Dermis blood vessel endothelial cell (primary cell): ENCODE measurements at places on chromosomes 4 and X. TPM values are rescaled to one million over a fixed set of nuclear protein-coding genes. Genes with fewer than 3 reads are reported as not detected.

GRCh38 chrX:2549876-2550275 lies 49.1 kb upstream of the DHRSX start:
- DNase-seq, result no peak

- peak; percentile 47 for DNase-seq
Measured at GRCh38 chr4:129092631-129093190, 628 bp downstream of the SCLT1 start.

TMPRSS11F gene
- total RNA-seq, result not detected in 2 replicates

DNA sequence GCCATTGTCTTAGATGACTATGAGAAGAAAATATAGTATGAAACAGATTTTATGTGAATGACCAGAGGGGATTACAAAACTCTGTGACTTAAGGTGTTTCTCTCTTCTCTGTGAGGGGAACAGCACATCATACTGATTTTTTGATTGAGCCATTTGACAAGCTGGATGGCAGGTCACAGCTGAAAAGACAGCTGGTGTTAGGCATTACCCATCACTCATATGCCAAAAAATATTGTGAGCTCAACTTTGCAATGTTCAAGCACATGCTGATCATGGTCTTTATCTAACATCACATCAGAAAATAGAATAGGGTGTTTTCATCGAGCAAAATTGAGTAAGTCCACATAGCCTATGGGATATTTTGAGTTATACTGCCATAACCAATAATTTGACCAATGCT lies 86.7 kb upstream of the TECRL start:
- no peak for DNase-seq

DNA sequence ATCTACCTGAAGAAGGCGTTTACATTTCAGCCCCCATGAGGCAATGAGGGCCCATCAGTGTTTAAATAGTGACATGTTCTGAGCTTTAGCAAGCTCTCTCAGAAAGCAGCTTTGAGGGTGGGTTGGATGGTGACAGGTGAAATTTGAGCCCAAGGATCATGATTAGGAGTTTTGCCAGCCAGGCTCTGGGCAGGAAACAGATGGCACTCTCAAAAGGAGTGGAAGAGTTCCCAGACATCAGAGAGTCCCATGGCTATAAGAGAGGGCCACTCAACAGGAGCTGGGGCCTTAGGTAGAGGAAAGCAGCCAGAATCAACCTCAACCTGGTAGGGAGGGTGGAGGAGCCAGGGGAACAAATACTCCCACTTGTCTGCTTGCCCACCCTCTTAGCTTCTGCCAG lies 499.8 kb downstream of the MID1IP1 start:
- no peak for DNase-seq

DNA sequence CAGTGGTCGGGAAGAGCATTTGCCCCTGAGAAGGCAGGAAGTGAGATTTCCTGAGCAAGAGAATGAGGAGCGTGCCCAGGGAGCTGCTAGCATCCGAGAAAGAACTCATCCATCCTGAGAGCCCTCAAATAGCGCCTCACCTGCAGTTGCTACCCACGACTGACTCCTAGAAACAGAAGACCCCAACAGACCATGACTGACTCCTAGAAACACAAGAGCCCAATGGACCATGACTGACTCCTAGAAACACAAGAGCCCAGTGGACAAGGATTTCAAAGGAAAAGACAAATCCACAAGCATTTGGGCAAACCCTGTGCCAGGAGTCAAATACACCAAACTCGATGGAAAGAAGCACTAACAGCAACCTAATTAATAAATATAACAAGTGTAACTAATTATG lies 575.2 kb upstream of the FRG1 start:
- no peak for DNase-seq

PNPLA4 gene
- total RNA-seq, result 11.3 and 13.6 TPM in 2 replicates

PRDM8 gene
- total RNA-seq, result 1.2 TPM in 2 replicates

FAM9C gene
- 0.05 TPM in 1 of 2 replicates, not detected in the other for total RNA-seq

REELD1 gene
- total RNA-seq, result not detected in 2 replicates

GRCh38 chr4:76504613-76505465 lies 69.8 kb downstream of the SHROOM3 start:
- DNase-seq, result peak; percentile 73

LRCH2 gene
- total RNA-seq, result 9.2 and 12.6 TPM in 2 replicates

DNA sequence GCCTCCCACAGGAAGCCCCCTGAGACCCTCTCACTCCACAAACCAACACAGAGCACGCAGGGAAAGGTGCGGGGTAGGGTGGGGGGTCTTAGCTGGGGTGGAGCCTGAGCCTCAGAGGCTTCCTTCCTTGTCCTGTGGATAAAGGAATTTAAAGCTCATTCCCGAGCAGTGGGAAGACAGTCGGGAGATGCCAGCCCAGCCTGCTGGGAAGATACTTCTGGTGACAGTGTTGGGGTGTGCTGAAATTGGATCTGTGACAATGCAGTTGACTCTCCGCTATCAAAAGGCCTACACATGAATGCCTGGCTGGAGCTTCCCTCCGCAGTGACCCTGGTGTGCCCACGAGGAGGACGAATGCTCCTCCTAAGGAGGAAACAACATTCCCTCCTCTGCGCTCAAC lies 45.5 kb downstream of the JAKMIP1 start:
- no peak for DNase-seq

VCX3A gene
- total RNA-seq, result not detected in 2 replicates

DNA sequence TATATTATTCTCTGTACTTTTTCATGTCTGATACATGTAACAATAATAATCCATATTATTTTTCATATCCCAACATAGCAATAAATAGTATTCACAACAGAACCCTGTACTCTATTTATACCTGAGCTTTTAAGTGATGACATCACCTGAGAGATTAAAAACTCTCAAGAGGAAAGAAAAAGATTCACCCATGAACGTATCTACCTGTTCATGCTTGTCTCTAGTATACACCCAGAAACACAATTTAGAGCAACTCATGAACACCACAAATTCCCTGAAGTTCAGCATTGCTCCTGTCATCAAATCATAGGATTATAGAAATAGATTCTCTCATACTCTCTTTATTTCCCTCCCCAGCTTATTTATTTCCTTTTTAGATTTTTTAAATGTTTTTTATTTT lies 185.9 kb downstream of the GABRB1 start:
- no peak for DNase-seq

GRCh38 chr4:186650401-186651180 lies 73.1 kb downstream of the FAT1 start:
- no peak for DNase-seq

- DNase-seq, result no peak
Measured at GRCh38 chrX:132742246-132742645, 216.2 kb downstream of the HS6ST2 start.

CXCL9 gene
- total RNA-seq, result not detected in 2 replicates

DNA sequence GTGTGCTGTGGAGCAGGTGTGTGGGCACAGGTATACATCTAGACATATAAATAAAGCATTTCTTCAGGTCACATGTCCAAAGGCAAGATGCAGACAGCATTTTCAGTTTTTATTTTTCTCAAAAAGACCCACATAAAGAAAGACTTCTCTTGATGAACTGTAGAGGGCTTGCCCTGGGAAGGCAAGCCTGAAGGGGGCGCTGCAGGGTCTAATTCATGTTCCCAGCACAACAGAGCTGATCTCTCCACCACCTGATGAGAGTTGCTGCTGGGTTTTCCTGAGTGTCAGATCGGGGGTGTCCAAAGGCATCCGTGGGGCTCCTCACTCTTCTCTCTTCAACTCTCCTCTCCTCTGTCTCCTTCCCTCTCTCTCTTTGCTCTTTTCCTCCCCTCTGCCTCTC lies 26.6 kb downstream of the ADRA2C start:
- peak; percentile 16 for DNase-seq

DNA sequence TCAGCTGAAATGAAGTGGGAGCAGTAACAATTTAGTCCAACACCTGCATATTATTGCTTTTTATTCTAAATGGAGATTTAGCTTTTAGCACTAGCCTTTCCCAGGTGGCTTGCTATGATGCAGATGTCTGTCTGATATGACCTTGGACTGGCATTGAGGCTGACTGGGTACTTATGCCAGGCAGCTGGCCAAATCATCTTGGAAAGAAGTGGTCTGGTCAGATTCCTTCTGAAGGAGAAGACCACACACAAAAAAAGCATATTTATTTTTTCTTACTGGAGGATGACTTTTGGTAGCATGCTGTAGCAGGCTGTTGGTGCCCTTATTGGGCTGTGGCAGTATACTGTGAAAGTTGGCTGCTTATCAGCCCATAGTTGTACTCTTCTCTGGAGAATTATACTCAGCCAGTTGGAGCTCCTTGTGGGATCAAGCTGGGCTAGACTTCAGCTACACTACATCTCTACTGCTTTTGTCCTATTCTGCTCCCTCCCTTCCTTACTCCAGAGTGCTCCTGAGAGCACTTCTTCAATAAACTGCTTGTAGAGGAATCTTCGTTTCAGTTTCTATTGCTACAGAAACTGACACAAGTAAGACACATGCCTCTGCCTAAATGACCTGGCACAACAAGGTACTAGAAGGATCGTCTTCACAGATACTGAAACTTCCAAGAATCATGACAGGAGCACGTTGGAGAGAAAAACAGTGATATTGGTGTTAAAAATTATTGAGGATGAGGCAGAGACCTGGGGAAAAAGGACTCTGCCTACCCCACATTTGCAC lies 196.8 kb upstream of the RPS6KA3 start:
- no peak for DNase-seq

DNA sequence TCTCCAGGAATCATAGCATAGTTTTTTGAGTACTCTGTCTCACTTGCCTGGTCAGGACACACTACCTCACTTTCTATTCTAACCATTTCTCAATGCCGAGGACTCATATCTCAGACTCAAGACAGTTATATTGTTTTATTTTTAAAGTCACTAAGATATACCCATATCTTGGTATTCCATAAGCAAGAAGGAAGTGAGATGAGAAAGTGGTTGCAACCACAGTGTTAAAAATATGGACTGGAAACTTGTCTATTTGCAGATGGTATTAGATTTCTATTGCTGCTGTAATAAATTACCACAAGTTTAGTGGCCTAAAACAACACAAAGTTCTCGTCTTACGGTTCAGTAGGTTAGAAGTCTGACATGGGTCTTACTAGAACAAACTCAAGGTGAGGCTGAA lies 344.8 kb upstream of the MAGEB2 start:
- no peak for DNase-seq

DNA sequence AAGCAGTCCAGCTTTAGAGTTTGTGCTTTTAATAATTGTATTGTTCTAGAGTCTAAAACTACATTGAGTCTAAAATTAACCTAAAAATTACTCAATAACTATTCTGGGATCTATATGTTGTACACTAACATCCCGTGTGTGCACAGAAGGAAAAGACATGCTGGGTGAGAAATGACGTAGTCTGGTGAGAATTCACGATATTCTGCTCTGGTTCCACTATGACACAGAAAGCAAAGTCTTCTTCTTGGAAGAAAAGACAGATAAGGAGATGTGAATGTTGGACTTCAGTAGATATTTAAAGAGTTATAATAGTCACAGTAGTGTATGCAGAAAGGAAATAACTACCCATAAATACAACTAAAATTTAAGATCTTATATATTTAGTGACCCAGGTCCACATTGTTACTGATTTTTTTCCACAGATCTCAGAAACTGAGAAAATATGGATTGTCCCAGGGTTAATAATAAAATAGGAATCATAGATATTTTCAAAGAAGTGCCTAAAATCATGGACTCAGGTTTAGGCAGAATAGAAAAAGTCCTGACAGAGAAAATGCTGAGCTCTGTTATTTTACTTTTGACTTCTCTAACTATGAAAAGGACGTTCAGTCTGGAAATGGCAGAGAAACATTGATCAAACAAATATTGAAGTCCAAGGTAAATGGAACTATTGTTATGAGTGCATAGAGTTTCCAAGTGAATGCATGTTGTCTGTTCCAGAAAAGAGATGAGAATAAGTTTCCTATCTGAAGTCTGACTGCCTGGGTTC lies 170.7 kb downstream of the ANKRD50 start:
- DNase-seq, result no peak

DNA sequence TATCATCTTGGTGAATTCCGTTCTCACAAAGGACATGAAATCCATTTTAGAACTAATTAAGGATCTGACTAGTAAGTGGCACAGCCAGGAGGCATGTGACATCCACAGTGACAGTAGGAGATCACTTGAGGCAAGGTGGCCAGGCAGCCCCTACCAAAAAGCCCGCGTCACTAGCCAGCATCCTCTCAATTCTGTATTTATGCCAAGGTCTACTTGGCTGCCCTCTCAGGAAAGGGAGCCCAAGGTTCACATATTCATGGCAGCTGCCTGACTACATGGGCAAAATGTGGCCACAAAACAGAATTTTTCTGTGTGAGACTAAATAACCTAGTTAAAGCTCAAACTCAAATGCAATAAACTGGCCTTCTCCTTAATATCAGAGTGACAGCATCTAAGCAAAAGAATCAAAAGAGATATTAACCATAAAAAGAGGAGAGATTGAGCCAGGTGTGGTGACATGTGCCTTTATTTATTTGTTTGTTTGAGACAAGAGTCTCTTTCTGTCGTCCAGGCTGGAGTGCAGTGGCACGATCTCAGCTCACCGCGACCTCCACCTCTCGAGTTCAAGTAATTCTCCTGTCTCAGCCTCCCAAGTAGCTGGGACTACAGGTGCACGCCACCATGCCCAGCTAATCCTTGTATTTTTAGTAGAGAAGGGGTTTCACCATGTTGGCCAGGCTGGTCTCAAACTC lies 51.5 kb downstream of the SLC9A7 start:
- DNase-seq, result no peak

DNA sequence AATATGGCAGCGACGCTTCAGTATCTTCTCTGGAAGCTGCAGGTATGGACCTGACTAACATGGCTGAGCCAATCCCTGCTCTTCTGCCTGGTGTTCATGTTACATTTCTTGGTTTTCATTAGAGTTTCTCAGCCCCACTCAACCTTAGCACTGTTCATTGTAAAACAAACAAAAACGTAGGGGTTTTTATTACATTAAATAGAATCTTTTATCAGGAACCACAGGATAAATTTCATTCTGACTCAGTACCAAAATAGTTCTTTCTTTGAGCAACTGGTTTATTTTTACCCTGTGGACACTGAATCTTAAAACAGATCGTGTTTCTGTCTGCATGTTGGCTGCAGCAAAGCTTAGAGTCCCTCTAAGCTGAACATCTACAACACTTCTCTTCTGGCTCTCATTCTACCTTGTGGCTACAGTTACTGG lies 27.1 kb downstream of the FHIP1A start:
- no peak for DNase-seq

DNA sequence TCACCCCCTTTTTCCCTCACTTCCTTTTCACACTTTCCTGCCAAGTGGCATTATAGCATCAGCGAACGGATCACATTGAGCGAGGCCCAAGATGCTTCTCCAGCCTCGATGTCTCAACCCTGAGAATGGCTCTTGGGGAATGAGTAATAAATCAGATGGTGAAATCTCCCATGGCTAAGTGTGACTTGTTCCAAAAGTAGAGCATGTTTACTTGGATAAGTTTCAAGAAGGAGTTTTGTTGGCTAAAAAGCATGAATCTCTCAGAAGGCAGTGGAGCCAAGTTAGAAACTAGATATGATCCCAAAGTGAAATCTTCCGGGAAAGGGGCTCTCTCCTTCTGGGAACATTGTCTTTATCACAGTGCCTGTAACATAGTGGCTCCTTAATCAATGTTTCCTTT lies 316.3 kb downstream of the CAMK2D start:
- DNase-seq, result peak; percentile 58

NAT8L gene
- under 0.01 TPM in 2 replicates for total RNA-seq

NUDT10 gene
- total RNA-seq, result 0.09 and 0.17 TPM in 2 replicates
